ENCODE measurements at places on chromosomes 12 and 14.
A peak's percentile ranks its signal among the peaks of the same experiment; 100 is the strongest.

DNA sequence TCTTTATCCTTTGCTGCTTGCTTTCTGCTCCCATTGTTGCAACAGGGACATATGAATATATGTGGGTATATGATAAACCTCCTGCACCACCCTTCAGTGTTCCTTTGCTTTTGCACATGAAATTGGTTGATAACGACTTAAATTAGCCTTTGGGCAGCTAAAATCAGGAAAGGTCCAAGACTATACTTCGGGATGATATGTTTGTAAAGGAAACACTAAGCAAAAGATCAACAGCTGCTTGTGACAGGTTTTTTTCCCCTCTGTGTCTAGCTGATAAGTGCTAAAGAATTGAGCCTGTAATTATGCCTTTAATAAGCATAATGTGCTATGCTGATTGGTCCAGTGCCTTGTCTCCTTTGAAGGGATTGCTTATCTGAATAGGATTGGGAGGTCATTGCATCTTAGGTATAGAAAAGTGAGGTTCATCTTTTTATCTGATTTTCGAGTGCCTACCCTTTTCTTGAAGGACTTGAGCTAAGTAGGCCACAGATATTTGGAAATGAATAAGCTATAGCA is 59.4 kb downstream of the PPHLN1 start:
- no peak for DNase-seq

DNA sequence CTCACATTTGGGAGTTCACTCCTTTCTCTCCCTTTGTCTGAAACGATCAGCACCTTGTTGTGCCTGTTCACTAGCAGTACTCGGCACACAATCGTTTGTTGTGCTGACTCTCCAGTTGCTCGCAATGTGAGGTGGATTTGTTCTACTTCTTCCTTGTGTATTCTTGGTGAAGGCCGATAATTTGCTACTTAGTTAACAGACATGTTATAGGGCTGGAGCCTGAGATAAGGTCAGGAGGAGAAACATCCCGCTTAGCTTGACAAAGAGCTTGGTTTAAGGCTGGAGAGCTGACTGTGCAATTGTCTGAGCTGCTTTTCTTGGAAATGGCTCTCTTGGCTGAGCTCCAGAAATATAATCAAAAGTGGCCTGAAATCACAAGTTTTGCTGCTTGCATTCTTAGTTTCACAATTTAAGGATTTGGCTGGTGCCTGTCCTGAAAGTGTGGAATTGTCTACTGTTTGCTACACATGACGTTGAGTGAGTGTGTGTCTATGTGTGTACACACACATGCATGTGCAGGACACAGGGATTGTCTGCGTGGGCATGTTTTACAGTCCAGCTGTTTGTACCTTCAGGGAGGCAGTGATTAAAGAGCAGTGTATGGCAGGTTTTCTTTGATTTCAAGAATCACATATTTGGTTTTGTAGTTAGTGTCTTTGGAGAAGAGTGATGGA is 77.7 kb downstream of the ARF6 start:
- DNase-seq, result no peak

GRCh38 chr12:5865397-5865796 is 79.7 kb downstream of the ANO2 start:
- no peak for DNase-seq

- peak; percentile 84 for DNase-seq
Observed at GRCh38 chr12:120904197-120904773, at the start of gene SPPL3. SPPL3 (minus strand) TSS chr12:120904358; CDS start chr12:120903867, 491 bp downstream.

GRCh38 chr14:24734917-24735500 is 101.0 kb upstream of the GZMB start:
- peak; percentile 68 for DNase-seq

- DNase-seq, result no peak
Observed at GRCh38 chr14:68386950-68387779, 405.7 kb downstream of the ZFP36L1 start.

GRCh38 chr12:70661466-70662161 is 24.4 kb upstream of the PTPRB start:
- no peak for DNase-seq

- no peak for DNase-seq
Observed at GRCh38 chr12:107393043-107393717, 292.4 kb upstream of the PWP1 start.

DNA sequence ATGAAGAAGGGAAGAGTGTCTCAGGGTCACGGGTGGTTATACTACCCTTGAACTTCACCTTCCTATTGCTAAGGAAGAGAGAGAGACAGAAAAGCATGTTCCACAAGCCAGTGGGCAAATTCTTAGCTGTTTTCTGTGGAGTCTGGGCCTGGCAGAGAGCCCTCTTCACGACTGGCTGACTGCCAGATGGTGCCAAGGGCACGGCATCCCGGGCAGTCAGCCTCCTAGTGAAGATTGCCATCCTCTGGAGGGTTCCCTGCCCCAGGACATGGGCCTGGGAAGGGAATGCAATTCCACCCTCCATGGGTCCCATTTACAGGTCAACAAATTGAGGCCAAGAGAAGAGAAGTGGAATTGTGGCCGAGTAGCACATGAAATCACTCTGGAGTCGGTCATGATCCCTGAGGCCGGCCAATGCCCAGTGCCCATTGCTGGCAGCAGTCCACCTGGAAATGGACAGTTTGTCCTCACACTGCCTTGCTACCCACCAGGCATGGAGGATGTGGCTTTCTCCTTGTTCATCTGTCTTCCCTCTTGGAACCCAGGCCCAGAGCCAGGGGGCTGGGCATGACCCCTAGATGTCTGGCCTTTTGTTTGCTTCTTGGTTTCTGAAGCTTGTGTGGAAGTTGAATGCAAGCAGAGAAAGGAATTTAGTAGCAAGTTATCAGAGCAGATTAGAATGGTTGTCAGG is 9.9 kb downstream of the TUNAR start:
- no peak for DNase-seq

DNA sequence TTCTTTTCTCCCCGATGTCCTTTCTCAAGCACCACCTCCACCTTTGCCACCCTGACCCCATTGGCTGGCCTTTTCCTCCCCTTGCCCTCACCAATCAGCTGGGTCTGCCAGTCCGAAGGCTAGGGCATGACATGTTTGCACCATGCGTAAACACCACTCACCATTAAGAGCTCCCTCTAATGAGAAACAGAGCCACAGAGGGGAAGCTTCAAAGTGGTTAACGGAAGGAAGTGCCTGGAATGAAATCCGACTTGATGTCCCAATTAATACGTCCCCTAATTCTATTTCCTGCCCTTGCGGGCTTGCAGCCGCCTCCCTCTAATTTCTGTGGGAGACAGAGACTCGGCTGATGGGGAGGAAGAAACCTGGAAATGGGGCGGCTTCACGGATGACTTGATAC is 318.5 kb upstream of the TBX3 start:
- no peak for DNase-seq

- no peak for DNase-seq
Observed at GRCh38 chr14:68974759-68975347, 4.2 kb downstream of the ACTN1 start.

DNA sequence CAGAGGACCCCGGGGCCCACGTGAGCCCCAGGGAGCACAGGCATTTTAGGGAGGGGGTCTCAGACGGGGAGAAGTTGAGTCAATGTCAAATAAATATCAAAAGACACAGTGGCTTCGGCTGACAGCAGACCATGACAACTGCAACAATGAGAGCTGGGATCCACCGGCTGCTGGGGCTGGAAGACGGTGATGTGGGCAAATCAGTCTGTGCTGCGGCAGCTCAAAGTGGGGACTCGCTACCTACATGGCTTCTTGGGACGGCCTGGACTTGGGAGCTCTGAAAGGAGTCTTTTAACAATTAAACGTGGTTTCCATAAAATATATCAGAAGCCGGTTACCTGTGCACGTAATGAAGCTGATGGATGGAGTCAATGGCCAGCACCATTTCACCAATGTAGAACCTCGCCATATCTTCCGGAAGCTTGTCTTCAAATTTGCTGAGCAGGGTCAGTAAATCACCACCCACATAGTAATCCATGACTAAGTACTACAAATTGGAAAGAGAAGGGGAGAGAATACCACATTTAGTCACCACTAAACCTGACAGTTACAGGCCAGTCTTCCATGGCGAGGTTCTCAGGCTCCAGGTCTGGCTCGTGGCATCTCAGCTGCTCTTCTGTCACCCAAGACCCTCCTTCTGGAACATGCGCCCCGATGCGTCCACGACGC is 58.0 kb downstream of the CDC42BPB start:
- no peak for DNase-seq

GRCh38 chr14:51357250-51357649 is 117.2 kb downstream of the TMX1 start:
- no peak for DNase-seq

GRCh38 chr12:129083121-129083840 is 230.0 kb downstream of the GLT1D1 start:
- DNase-seq, result no peak

GRCh38 chr12:52741375-52742195 is 35.6 kb downstream of the KRT76 start:
- peak; percentile 30 for DNase-seq

DNA sequence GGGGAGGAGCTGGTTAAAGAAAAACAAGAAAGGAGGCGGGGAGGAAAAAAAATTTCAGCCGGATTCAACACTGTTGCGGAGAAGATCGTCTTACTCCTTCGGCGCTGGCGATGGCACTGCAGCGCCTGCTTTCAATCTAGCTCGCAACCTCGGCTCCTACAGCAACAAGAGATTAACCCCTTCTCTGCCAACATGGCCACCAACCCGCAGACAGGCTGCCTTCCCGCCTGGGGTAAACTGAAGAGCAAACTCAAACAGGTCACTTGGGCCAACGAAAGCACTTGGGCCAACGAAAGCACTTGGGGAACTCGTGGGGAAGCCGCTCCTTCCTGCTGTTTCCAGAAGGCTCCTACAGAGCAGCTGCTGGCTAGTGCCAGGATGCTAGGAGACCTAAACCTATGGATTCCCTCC is 73.7 kb downstream of the CIT start:
- DNase-seq, result no peak

- no peak for DNase-seq
Observed at GRCh38 chr14:33573301-33573880, 377.5 kb downstream of the EGLN3 start.

DNA sequence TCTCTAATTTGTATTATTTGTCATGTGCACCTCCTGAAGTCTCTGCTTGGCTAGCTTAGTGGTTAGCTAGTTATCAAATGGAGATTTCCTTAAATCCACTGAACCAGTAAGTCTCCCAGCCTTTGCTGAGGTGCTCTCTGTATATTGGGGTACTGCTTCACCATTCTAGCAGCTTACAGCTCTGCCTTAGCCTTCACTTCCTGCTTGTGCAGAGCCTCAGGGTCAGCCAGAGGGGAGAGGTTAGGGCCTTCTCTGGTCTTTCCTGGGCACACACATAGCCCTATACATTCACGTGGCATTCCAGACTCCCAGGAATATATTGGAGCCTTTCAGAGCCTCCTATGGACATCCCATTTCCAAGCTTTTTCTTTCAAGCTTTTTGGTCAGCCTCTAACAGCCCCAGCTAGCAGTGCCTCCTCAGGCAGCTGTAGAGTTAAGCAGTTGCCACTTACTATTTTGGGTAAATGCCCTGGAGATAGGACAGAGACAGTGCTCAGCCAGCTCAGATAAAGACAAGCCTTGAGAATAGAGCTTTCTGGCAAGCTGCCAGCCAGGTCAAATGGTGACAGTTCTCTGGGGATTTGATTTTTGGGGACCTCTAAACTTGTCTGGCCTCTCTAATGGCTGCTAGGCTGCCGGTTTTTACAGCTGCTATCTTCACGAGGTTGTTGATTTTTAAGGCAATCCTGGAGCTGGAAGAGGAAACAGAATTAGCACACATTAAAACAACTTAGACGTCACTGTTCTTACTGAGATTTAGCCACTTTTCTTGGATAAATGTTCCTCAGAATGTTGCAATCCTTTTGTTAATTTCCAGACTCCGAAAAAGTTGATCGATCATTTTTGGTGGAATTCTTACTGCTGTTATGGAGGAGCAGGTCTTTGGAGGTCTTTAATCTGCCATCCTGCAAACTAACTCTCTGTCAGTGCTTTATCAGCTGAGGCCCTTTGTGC is 32.9 kb downstream of the FBXW8 start:
- DNase-seq, result no peak

GRCh38 chr12:22282283-22282682 is 52.2 kb downstream of the ST8SIA1 start:
- no peak for DNase-seq

- no peak for DNase-seq
Observed at GRCh38 chr12:72872996-72873395, 600.8 kb downstream of the TRHDE start.

DNA sequence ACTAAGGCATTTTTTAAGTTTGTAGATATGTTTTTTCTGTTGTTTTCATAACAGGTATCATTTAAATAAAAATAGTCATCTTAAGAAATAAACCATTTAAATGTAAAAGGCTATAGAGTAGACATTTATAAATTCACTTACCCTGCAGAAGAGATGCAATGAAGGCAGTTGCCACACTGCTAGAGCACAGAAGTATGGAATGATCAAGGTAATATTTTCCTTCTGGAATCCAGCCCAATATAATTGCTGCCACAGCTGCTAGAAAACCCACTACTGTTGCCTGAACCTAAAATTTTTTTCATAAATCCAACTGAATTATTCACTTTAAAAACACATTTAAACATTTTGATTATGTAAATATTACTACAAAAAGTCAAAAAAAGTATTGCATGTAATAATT is 69.2 kb downstream of the SLC41A2 start:
- no peak for DNase-seq

DNA sequence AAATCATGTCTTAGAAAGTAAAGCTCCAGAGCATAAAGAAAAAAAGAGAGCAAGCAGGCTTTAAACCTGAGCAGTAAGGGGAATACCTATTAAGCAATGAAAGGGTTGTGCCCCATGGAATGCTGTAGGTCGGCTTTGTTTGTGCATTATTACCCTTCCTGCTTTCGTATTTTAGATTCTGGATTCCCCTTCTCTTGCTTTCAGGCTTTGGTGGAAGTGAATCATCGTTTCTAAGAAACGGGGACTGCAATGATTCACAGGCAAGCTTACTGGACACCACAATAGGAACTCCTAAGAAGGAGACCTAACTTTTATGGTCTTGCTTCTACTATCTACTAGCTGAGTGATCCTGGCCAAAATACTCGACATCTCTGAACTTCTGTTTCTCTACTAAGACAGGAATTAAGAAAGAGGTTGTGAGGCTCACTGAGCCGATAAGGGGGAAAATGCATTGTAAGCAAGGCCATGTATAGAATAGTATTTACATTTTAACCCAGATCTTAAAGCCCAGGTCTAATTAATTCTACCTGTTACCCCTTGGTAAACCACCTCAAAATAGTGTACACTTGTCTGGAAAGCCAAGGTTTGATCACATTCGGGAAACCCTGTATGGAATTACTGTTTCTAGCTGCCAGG is 1.2 kb upstream of the BMAL2 start:
- DNase-seq, result peak; percentile 45

- no peak for DNase-seq
Observed at GRCh38 chr12:14279845-14280244, 85.6 kb upstream of the ATF7IP start.

All from COLO829 (cell line).